ENCODE measurements at places on chromosomes 3 and 15. TPM values are rescaled to one million over a fixed set of nuclear protein-coding genes. Genes with fewer than 3 reads are reported as not detected.

- DNase-seq: no peak
These were observed 2.4 kb downstream of the PLXNA1 start for GRCh38 chr3:126985132-126985985.

- no peak for DNase-seq
These were observed 154.1 kb downstream of the LSAMP start for GRCh38 chr3:116291141-116291540.

GRCh38 chr15:69725275-69725674 is 272.7 kb downstream of the RPLP1 start:
- no peak for DNase-seq

NANOGP8 gene
- 0.59 TPM for total RNA-seq

DNA sequence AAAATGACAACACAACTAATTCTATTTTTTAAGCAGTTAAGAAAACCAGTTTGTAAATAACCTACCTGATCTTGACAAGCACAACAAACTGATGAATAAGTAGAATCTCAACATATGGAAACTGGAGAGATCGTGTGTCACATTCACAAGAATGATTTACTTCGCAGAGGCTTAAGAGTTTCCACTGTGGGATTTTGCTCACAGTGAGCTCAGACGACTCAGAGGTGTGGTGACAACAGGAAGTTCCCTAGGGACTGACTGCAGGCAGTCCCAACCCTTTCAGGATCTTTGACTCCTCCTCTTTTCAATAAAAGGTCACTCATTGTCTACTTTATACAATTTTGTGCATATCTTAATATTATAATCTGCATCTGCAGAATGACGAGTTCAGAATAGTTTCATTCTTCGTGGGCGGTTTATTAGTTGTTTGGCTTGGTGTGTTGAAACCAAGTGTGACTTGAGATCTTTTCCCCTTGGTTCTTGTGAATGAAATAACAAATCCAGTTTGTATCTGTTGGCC is at the start of gene LIPH:
Gene LIPH, minus strand, starts transcription at position 231 of the 520 bp plus-strand sequence. Its CDS starts 117 bp downstream, at position 114.
- DNase-seq: no peak

DNA sequence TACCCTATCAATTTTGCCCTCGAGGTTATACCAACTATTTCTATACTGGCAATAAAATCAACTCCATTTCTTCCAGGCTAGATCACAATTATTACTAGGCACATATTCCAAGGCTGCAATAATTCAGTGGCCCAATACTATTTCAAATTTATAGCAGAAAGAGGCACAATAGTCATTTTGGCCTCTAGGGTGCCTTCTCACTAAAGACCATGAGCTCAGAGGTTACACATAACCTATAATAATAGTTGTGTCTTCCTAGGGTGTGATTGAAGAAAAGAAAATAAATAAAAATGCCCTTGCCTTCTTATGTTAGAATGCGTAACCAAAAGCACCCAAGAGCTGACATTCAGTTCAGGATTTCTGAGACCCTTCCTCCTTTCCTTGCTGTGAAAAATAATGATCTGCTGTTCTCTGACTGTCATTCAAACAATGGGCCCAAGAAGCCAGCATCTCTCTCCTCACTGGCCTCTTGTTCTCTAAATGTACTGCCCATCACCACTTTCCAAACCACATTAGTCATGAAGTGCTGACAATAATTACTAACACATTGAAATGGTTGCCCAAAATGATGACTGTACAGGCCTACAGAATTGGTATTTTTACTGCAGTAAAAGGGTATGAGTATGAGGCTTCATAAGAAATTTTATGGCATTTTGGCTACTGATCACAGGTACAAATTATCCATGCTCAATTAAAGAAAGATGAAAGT is 244.8 kb downstream of the LRRN1 start:
- DNase-seq: no peak

DNA sequence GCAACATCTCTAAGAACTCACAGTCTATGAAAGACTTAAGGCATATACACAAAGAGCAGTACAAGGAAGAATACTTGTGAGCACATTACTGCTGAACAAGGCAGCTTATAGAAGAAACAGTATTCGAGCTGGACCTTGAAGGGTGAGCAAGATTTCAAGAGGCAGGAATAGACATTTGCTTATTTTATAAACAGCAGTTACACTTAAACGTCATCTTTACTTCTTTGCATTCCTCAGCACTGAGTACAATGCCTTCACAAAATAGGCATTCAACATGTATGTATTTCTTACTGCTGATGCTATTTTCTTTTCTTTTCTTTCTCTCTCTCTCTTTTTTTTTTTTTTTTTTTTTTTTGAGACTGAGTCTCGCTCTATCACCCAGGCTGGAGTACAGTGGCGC is 205.8 kb downstream of the ZIC4 start:
- DNase-seq: no peak

ZCWPW2 gene
- total RNA-seq: 1.1 TPM

GRCh38 chr3:187706971-187707370 is 4.6 kb upstream of the RTP2 start:
- peak; percentile 73 for DNase-seq

All from lower lobe of right lung (tissue), 2 donors.